ENCODE measurements at places on chromosomes 5 and 9.

DNA sequence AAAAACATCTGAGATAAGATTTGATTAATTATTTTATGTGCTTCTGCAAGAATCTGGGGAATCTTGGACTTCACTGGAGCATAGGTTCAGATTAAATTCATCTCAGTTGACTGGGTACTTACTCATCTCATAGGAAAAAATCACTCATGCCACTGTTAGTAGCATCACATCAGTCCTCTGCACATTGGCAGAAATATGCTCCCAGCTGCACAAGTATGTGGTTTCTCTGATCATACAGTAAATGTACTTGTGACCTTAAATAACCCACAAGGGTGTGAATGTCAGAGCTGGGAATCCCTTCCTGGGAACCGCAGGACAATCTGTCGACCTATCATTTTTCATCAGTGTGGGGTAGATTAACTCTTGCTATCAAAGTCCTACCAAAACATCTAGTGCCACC, 203.7 kb upstream of the SLC24A2 start:
- peak; percentile 85 for DNase-seq

DNA sequence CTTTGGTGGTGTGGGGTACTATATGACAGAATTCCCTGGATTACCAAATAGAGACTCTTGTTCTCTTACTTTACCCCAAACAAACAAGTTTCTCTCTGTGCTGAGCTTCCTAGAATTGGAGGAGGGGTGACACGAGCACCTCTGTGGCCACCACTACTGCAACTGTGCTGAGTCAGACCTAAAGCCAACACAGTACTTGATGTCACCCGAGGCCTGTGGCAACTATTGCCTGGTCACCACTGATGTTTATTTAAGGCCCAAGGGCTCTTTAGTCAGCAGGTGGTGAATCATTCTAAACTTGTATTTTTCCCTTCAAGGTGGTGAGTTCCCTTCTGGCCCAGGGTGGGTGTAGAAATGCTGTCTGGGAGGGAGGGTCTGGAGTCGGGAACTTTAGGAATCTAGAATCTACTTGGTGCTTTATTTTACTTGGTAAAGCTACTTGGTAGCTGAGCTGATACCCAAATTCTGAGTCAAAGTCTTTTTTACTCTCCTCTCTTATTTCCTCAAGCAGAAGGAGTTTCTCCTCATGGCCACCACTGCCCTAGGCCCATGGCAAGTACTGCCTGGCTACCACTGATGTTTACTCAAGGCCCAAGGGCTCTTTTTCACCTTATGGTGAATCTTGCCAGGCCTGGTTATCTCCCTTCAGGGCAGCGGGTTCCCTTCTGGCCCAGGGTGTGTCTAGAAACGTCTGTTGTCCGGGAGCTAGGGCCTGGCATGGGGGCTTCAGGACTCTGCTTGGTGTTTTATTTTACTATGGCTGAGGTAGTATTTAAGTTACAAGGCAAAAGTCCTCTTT, 9.8 kb downstream of the LURAP1L start:
- DNase-seq, result peak; percentile 95

DNA sequence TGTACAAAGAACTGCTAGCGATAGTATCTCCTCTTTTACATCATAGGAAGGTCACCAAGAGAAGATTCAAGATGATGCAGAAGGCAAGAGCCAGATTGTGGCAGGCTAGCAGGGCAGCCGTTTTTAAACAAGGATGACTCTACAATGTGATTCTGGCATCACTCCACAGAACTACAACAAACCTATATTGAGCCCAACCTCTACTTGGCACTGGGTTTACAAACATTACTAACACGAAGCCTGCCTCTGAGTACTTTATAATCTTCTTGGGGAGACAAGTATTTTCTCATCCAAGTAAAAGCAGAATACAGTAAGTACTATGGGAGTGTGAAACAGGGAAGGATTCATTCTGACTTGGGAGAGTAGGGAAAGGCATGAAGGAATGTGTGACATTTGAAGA, 448.6 kb downstream of the ZNF608 start:
- no peak for DNase-seq

GRCh38 chr9:94802793-94803192, 76.3 kb downstream of the AOPEP start:
- peak; percentile 56 for DNase-seq

DNA sequence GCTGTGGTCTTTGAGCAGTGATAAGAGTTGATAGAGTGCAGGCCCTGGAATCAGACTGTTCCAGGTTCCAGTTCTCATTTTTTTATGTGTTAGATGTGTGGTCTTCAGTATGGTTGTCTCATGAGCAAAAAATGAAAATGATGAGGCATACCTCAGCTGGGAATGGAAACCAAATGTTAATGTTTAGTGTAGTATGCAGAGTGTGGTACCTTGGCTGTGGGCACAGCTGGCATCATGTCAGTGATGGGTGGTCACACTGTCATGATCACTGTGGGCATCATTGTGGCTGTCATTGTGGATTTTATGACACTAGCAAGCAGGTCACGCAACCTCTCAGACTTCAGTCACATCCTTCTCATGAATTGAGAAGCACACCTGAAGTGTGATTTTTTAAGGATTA, 6.4 kb downstream of the ABLIM3 start:
- no peak for DNase-seq

DNA sequence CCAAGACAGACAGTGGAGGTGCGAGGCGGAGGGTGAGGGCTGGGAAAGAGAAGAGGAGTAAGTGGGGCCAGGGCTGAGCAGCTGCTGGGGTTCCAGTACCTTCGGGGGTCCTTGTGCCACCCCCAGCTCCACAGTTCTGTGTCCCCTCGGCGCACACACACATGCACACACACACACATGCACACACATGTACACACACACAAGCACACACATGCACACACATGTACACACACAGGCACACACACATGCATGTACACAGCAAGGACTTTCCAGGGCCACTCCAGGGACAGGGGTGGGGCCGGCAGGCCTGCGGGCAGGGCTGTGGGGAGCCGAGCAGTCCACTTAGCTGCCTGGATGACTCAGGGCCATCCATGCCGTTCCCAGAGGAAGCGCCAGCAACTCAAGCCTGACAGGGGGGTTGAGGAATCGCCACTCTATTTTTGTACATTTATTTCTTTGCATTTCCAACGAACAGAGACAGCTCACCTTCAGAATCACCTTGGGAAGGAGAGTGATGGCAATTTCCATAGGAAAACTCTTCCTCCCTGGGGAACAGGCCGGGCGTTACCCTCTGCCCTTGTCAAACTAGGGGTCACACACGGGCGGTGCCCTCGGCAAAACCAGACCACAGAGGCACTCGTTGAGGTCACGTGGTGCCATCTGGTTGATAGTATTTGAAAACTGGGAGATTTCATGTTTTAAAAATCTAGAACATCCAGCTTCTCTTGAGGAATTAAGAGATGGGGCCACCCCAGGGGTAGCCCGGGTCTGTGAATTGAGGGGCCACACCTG, 135.7 kb downstream of the ADAMTS2 start:
- DNase-seq, result peak; percentile 51

GRCh38 chr9:111040494-111040893, 2.2 kb upstream of the LPAR1 start:
- DNase-seq, result no peak

- peak; percentile 44 for DNase-seq
Observed at GRCh38 chr5:112787261-112787660, 49.6 kb downstream of the APC start.

GRCh38 chr9:121300283-121301119, 32.5 kb downstream of the GSN start:
- no peak for DNase-seq

DNA sequence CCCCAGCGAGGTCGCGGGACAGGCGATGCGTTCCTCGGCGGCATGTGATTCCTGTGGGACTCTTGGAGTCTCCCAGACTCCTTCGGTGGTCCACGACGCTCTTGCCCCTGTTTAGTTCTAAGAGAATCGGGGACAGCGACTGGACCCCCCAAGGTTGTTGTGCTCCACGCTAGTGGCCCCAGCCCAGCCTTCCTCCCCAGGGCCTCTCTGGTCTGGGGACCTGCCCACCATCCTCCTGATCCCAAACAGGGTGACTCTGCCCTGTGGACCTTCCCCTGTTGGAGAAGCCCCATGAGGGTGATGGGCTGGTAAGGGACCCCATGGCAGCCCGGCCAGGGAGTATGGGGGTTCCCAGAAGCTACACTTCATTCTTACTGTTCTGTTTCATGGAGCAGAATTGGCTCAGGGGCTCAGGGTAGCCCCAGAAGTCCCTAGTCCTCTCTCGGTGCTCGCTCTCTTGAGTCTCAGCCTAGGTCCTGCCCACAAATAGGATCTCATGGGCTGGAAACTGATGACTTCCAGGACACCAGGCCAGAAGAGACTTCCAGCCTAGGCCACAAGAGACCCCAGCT, 880 bp downstream of the CARD19 start:
- peak; percentile 34 for DNase-seq

DNA sequence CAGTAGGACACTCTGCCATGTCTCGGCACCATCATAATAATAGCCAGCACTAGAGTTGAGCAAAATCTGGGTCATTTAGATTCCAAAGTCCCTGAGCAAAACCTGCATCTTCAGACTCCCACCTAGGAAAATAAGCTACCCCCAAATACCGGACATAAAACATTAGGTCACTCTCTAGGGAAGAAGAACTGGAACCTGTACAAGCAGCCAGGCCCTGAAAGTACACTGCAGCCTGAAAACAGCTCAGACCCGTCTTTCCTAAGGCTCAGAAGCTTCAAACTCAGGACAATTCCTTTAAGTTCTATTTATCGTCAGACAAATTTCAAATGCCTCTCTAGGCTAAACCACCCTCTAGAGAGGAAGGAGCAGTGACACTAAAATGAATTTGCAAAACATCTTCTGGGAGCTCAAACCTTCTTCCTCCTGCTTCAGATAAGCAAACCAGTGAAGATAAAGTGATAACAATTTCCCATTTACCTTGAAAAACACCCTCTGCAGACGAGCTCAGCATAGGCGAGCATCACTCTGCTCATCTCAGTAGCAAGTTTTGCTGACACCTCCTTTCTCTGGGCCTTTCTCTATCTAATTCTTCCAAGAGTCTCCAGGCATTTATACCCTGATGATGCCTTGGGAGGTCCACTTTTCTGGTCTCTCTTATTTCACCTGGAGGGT, 34.0 kb downstream of the ADAM19 start:
- no peak for DNase-seq
